Stimulated activated CD4-positive, alpha-beta T cell treated with anti-CD3 and anti-CD28 coated beads, Interleukin-1b, Interleukin-23, amount 100 ng/mL, for 1 hour (primary cell): ENCODE measurements at places on chromosomes 12 and 14.

GRCh38 chr14:27077214-27077613 lies 479.4 kb upstream of the NOVA1 start:
- no peak for DNase-seq

DNA sequence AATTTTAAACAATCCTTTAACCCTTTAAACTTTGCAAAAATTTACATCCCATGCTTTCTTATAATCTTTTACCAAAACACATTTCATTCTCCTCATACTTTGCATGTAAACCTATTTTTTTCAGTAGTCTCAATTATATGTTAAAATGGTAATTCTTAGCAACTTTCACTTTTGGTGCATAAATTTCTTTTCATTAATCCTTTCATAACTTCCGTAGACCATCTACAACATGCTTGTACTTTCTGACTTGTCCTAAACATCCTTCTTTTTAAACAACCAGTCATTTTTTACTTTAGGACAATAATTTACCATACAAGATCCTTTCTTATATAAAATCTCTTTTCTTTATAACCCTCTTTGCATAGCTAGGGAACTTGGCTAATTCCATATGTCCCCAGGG lies 19.5 kb downstream of the CCDC91 start:
- no peak for DNase-seq

DNA sequence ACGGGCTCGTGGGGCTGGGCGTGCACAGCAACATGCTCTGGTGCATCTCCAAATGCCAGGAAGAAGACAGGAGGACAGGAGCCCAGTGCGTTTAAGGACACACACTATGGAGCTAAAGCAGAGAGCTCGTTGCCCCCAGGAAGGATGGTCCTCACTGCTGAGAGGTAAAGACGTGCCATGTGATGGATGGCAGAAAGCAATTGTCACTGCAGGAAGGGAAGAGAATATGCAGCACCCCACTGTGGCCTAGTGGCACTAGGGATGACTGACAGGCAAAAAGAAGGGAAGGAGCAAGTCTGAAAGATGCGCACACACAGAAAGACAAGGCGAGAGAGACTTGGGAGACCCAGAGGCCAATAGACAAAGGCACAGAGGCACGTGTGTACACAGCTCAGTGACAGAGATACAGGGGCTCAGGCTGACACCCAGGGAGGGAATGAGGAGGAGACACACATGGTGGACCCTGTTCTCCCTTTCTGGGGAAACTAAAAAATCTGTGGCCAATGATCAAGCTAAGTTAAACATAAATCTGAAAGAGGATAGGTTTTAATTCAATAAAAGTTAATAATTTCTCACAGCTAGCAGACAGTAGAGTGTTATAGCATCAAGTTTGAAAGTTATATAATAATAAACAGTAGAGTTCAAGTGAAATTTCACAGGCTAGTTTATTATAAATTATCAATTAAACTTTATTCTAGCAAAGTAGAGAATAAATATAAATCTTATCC lies 78.8 kb downstream of the CRACR2A start:
- no peak for DNase-seq

- no peak for DNase-seq
Measured at GRCh38 chr12:108665608-108666202, 32.0 kb upstream of the SELPLG start.

DNA sequence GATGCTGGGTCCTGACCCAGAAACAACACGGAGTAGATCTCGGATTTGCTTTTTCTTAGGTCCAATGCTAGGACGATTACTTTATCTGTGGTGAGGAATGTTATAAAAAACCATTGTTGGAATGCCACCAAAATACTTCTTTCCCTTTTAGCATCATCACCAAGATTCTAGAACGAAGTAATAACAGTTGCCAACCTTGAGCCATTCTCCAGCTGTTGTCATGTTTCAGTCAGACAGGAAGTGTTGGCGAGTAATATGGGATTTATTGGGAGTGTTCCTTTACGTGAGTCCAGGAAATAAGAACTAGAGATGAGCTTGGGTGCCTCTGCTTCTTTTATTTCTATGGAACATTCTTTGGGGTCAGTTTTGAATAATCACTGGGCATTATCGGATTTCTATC lies 892.9 kb downstream of the DIO2 start:
- DNase-seq: no peak

DNA sequence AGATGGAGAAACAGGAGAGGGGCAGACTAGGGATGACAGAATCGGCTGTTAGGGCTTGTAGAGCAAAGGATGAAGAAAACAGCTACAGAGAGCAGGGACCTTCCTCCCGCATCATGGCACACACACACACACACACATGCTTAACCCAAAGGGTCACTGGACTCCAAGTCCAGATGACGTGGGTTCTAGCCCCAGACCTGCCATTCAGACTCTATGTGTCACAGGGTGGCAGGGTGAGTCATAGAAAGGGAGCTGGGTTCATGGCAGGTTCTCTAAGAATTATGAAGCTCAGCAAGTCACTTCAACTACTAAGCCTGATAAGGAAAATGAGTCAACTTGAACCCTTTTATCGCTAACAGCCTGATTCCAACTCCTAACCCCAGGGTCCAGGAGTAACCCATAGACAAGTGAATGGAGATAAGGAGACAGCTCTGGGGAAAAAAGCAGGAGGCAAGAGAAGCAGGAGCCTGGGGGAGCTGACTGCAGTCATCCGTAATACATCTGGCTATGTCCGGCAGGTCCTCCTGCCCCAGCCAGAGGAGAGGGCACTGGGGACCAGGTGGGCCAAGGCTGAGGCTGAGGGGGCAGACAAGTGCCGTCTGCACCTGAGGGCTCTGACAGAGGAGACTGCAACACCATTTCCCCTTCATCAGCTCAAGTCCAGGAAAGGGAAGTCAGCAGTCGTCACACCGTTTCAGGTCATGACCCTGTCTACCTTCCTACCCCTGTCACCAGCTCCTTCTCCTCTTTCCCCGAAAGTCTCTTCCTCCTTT lies 3.6 kb upstream of the TNFRSF1A start:
- DNase-seq: no peak

DNA sequence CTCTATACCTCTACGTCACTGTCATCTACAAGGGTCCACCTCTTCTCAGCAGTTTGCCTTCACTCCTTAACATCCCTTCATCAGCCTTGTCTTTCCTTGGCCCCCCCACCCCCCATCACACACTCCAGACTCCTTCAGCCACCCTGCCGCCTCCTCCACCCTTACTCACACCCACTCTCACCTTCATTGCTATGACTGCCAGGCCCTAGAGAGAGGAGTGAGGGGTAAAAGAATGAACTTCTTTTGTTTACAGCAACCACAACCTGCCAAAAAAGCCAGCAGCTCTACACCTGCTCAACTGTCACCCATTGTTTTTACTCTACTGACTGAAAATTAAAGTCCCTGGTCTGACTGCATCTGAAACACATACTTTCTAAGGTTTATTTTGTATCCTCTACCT lies 112.8 kb downstream of the DUSP6 start:
- DNase-seq: no peak

- DNase-seq: no peak
Measured at GRCh38 chr12:67388331-67389138, 119.4 kb downstream of the CAND1 start.

DNA sequence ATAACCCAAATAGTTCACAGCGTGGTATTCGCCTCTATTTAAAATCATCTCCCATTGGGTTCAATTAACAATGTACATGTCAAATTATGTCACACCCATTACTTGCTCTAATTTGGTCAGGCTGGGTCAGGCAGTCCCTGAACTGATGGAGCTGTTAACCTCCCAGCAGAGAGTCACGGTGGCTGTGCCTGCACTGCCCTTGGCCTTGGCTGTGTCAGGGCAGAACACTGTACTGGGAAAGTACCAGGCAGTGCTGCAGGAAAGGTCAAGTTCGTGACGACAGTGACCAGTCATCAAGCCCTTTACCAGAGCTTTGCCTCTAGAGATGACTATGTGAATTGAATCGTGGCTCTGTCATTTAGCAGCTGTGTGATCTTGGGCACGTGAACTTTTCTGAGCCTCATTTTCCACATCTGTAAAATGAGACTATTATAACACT lies 100.0 kb downstream of the ARF6 start:
- DNase-seq: no peak

GRCh38 chr14:20622816-20623291 lies 18.6 kb downstream of the OR6S1 start:
- no peak for DNase-seq

DNA sequence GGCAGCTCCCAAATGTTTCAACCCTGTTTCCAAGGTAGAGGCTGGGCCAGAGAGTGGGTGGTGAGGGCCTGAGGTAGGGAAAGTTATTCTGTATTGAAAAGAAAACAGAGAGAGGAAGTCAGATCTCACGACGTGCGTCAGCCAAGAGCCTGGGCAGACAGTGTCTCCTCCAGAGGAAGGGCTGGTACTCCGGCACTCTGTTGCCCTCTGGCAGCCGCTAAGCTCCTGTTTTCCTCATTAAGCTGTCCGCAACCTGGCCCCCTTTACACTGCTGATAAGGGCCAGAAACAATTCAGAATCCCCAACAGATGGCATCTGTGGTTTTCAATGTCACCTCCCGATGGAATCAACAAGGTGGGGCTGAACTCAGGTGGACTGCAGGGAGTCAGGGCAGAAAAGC lies 26.0 kb upstream of the LTBP2 start:
- DNase-seq: no peak

DNA sequence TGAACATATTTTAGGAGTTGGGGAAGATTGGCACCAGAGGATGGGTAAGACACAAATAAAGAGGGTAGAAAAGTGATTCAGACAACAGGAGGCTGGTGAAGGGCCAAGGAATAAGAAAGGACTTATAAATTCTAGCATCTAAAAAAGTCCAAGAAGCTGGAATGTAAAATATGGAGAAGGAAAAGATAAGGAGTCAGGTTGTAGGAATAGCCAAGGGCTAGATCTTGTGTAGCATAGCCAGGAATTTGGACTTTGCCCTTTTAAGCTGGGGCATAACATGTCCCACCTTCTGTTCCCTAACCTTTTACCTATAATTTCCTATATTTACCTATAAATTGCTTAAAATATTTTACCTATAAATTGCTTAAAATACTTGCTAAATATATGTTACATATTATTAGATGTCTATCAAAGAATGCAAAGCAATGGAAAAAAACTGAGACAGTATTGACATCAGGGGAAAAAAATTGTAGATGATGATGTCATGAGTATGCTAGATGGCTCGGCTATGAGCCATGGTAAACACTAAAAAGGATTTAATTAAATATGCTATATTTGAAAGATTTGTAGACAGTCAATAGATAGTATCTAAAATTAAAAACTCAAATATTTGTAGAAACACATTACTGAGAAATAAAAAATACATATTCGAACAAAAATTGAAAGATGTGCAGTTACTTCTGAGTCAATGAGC lies 99.7 kb upstream of the PLEKHG7 start:
- no peak for DNase-seq

GRCh38 chr12:120628919-120629318 lies 11.5 kb upstream of the CABP1 start:
- DNase-seq: no peak

GRCh38 chr14:89401241-89401640 lies 15.8 kb downstream of the FOXN3 start:
- DNase-seq: no peak

GRCh38 chr12:57229634-57230380 lies at the start of gene SHMT2:
SHMT2 (plus strand) TSS chr12:57229711; CDS start chr12:57229779, 68 bp downstream.
- peak; percentile 86 for DNase-seq

DNA sequence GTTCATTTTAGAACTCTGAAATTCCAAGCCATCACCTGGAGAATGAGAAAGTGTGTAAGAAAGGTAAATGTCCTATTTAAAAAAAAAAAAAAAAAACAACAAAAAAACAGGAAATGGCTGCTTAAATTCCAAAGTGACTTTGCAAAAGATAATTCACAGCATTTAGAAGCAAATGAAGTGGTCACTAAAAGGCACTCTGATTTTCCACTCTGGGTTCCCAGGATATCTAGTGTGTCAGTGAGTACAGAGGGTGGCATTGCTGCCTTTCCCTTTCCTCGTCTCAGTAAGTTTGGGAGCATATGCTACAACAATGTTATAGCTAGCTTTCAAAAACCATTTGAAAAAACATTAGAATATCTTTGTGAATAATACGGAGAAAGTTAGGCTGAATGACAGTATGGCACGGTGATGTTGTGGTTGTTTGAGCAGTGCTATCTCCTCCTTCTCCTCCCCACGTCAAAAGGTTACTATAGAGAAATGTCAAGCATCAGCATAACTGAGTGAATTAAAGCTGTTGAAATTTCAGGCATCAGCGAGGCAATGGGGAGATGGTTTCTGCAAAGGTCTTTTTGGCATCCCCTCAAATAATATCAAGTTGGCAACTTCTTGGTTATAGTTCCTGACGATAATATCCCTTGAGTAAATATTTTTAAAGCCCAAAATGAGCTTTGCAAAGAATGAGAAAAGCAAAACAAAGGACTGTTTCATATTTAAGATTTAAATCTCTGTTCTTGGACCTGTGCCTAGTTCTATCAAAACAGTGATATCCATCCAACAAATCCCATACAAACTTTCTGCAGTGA lies 164.5 kb upstream of the E2F7 start:
- no peak for DNase-seq

DNA sequence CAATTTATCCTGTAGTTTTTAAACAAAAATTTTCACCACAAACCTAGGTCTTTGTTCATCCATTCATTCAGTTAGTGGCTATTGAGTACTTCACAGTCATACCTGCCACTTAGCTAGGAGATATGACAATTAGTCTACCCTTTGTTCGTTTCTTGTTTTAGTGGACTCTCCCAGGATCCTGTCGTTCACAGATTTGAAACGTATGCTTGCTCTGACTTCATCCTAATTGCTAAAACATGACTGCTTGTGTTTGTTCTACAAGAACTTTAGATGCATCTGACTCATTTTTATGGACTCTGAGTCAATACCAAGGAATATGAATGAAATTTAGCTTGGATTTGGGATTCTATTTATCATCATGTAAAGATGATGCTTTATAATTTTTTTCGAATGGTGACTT lies 69.5 kb downstream of the TBC1D30 start:
- DNase-seq: no peak
